Fibroblast of pulmonary artery (primary cell): ENCODE measurements at places on chromosomes 6 and 20.

DNA sequence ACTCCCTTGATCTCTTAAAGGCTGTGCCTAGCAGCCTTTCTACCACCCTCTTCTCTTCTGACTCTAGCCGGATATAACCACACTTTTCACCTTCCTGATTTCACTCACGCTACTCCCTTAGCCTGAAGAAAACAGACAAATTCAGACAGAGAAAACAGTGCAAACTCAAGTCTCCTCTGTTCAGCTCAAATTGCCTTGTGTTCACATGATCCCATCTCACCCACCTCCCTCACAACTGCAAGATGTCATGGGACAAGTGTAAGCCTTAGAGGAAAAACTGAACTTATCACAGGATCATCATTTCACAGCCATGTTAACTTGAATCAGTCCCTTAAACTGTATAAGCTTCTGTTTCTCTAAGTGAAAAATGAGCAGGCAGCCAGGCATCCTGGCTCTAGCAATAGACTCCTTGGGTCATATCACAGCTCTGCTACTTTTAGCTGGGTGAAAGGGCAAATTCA is 66.5 kb upstream of the TENT5A start:
- DNase-seq = no peak

DNA sequence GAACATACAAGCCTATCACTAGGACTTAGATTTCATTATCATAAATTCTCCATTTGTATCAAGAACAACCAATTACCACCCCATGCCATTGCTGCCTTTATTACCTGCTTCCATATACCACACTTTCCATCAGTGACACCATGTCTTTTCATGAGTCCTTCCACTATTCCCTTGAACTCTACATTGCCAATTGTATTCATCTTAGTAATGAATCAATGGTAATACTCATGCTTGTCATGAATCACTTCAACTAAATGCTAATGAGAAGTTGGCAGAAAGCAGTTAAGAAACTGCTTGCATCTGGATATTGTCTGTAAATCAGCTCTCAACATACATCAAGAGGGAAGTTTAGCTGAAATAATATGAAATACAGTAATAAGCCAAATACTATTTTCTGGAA is 61.2 kb upstream of the RNF217 start:
- no peak for DNase-seq

DNA sequence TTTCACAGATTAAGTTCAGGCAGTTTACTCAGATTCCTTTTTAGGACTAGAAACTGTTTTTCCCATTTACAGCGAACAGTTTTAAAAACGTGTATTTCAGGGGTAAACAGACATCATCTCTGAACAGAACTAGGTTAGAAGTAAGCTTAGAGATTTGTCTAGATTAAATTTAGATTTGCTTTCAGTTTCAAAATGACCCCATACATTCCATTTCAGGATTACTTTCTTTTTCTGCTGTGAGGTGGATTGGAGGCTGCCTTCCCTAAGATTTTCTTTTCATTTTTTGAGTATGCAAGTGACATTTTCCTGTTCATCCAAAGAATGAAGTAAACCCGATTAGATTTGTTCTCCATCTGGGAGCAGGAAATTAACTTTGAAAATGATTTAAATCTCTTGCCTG is 747.2 kb downstream of the KHDRBS2 start:
- no peak for DNase-seq

DNA sequence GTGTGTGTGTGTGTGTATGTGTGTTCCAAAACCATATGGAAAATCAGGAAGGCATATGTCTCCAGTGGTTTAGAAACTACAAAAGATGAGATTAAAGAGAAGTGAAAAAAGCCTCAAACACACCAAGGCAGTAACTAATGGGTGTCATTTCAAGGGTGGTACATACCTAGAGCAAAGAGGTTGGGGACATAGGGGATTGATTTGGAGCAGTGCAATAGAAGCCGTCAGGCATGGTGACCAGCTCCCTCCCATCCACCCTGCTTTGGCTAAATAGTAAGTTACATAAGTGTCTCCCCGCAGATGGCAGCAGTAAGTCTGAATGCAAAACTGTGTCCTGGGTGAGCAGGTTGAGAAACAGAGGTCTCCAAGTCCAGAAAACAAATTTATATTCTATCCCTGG is 10.4 kb upstream of the ELMO2 start:
- DNase-seq = no peak

GRCh38 chr6:116392132-116393013 is 21.6 kb downstream of the DSE start:
- peak; percentile 91 for DNase-seq

- peak; percentile 12 for DNase-seq
Measured at GRCh38 chr6:169950558-169950957, 199.1 kb downstream of the ERMARD start.

DNA sequence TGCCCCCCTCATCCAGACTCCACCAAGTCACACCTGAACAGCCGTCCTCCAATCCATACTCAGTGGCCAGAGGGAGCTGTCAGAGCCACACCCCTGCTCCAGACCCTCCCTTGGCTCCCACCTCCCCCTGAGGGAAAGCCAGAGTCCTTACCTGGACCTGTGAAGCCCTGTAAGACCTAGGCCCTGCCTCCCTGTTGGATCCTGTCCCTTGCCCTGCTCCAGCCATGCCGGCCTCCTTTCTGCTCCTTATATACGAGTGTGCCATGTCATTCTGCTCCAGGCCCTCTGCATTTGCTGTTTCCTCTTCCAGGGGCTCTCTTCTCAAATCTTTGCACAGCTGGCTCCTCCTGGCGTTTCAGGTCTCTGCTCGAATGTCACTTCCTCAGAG is 100.3 kb upstream of the MYL9 start:
- no peak for DNase-seq
